Stimulated activated CD4-positive, alpha-beta T cell treated with anti-CD3 and anti-CD28 coated beads, Interleukin-15, amount 100 ng/mL, for 48 hours (primary cell): ENCODE measurements at places on chromosomes 1 and 21.

- DNase-seq: no peak
Observed at GRCh38 chr1:235342039-235342438, 13.7 kb downstream of the GGPS1 start.

- DNase-seq: no peak
Observed at GRCh38 chr1:62493656-62494055, 56.8 kb downstream of the USP1 start.

DNA sequence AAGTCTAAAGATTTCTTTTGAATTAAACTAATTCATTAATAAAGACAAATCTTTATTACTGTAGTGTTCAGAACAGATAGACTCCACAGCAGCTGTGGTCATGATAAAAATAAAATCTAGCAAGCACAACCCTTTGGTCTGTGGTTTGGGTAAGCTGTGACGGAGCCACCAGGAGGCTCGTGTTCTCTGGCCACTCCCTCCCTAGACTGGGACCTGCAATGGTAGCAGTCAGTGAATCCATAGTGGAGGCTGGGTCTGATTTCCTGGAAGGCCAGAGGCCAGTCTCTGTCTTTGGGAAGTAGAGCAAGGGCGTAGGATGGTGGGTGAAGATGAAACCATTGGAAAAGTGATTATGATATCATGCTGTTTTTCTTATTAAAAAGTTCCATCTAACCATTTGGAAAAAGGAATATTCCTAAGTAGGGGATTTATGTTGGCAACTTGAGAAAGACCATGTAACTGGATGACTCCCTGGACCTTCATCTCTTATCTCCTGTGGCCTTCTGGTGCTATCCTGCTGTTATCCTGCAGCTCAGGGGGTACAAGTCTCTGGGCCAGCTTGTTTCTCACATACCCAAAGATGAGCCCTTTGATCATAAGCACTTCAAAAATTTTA, 39.0 kb downstream of the TENT5C start:
- DNase-seq: no peak

- no peak for DNase-seq
Observed at GRCh38 chr1:37501661-37502060, 12.9 kb downstream of the MEAF6 start.

DNA sequence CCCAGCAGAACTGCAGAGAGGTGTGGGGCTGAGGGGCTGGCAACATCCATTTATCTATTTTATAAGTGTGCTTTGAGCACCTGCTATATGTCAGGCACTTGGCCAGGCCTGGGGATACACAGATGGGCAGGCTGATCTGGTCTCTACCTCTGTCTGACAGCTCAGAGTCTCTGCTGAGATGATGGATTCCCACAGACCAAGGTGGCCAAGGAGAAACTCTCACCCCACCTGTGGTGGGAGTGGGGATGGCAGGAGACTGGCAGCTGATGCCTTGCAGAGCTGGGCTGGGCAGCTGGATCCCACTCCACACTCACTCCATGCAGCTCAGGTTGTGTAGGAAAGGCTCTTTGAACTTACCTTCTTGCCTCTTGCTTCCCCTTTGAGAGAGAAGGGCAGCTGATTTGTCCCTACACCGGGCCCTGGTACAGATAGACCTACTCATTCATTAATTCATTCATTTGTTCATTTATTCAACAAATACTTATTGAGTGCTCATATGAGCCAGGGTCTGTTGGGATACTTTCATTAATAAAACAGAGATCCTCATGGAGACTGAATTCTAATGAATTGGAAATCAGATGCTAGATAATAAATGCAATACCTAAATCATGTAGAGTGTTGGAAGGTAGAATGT, 9.0 kb downstream of the ADORA1 start:
- DNase-seq: no peak

DNA sequence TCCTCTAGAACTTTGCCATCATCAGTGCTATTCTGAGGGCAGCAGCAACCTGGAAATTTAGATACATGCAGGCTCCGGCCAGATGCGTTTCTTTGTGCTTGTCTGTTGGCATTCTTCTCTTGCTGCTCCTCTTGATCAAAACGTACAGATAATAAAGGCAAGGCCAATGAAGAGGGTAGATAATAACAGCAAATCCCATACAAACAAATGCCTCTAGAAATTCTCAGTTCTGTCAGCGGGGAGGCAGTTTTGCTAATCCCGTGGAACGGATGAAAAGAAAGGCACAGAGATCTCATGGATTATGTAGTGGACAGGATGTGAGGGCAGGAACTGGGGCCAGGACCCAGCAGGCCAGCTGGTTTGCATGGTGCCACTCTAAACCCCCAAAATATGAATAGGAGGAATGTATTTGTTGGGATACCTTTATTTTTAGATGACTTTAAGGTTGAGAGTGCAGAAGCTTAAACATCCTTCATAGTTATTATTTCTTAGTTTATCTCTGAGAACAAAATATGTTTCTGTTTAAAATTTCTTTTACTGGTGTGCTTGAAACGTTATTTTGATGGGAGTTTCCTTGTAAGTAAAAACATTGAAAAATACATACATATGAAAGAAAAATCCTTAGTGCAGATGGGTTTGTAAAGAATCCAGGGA, 1.5 kb downstream of the ITSN1 start:
- DNase-seq: no peak

DNA sequence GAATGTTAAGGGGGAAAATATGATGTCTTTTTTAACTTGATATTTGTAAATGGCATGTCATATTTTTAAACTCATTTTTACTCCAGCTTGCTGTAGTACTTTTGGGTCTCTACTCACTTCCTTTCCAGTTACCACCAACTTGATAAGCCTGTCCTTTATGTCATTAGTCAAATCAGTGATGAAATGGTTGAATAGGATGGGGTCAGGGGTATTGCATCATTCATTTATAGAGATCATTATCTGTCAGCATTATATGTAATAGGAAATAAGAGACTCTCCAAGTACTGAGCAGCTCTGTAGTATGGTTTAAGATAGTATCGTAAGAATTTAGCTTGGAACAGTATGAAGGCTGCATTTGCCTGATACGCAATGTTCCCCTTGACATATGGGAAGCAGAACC, 227.3 kb downstream of the BRINP3 start:
- no peak for DNase-seq

DNA sequence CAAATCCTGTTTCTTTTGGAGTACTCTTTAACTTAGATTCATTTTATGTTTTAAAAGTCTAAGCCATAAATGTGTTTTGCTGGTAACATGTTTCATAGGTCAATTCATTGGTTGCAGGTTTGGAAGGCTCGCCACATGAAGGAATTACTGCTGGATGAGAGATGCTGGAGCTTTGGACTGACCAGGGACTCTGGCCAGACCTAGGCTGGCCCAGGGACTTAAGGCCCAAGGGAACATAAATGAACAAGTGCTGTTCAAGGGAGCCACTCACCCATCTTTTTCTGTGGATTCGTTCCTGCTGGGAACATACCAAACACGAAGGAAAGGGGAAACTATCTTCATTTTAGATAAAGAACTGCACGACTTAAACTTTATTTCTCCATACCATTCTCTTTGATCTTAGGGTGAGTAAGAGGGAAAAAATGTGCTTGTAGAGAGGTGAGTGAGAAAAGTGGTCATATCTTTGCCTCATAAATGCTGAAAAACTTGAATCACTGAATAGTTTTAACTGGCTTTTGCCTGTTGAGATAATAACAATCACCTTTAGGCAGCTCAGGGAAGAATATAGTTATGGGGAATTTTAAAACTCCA, 15.3 kb upstream of the SHCBP1L start:
- no peak for DNase-seq

DNA sequence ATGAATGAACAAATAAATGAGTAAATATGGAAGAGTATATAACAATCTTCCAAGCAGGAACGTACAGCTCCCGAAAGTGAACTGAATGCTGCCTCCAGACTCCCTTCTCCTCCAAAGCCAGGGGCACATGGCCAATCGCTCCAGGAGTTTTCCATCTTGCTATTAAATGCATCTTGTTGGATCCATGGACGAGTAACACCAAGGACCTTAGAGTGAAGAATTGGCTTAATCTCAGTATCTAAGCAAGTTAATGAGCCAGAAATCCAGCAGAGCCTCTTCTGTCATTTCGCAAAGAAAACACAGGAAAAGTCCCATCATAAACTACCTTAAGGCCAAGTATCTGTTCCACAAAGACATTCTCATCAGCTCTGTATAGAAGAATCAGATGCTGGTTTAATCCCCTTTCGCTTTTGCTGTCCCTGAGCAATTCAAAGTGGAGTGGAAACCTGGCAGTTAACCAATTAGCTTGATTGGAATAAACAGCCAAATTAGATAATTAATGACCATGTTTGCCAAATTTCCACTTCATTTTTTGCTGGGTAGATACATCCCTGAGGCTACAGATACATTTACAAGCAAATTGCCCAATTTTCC, 116.0 kb downstream of the MIS18A start:
- DNase-seq: no peak

GRCh38 chr21:45069085-45069484, 5.3 kb upstream of the ADARB1 start:
- DNase-seq: no peak

DNA sequence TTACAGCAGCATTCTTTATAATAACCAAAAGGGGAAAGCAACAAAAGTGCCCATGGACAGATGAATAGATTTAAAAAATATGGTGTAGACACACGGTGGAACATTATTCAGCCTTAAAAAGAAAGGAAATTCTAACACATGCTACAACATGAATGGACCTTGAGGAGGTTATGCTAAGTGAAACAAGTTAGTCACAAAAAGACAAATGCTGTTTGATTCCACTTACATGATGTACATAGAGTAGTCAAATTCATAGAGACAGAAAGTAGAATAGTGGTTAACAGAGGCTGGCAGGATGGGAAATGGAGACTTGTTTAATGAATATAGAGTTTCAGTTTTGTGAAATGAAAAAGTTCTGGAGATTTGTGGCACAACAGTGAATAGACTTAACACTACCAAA, 151.4 kb downstream of the CYYR1 start:
- DNase-seq: no peak

GRCh38 chr1:246875041-246876026, 56.4 kb downstream of the AHCTF1 start:
- DNase-seq: no peak

GRCh38 chr1:108848806-108849205, 8.1 kb downstream of the AKNAD1 start:
- no peak for DNase-seq

DNA sequence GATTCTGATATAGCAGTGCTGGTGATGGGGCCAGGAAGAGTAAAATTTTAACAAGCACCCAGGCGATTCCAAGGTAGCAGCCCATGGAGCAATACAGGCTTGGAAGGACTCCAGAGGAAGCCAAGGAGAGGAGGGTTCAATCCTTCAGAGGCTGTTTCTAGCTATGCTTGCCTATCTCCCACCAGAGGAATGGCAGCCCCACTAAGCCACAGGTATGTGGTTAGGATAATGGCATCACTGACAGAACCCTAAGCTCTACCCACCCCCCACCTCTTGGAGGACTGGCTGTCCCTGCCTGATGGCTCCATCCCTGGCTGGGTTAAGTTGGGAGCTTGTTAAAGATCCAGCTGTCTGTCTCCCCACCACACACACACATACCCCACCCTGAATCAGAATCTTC, 19.3 kb upstream of the PTAFR start:
- no peak for DNase-seq

- no peak for DNase-seq
Observed at GRCh38 chr1:166391279-166392066, 224.7 kb upstream of the FAM78B start.

GRCh38 chr21:40152476-40152875, 285.2 kb downstream of the PCP4 start:
- DNase-seq: no peak

GRCh38 chr1:153339802-153340201, 8.8 kb downstream of the PGLYRP4 start:
- DNase-seq: no peak

DNA sequence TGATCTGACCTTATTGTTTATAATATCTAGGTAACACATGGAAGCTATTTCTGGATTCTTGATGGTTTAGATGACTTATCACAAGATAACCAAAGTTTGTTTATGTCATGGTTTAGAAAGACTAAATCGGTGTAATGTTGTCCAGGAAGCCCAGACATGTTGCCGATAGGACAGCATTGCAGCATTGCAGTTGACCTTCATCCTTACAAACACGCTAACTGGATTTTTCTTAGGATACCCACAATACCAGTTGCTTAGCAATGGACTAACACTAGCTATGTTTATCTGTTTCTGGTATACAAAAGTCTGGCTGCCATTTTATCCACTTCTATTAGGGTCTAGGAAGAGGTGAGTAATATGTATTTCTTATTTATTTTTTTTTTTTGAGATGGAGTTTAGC, 11.7 kb upstream of the DPH5 start:
- no peak for DNase-seq

DNA sequence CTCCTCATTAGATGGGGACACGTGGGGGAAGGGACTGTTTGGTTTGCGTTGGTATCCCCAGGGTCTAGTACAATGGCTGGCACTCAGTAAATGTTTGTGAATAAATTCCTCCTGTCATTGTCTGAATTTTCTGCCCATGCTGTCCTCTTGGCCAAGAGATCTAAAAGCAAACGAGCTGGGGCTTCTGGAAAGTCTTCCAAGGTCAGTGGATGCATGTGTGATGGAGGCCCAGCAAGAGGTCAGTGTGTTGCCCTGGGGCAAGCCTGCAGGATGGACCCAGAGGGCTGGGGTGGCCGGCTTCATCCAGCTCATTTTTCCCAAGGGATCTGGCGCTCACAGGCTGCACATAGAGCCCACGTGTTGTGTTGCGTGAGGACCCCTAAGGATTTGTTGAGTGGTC, 30.0 kb upstream of the JUN start:
- DNase-seq: no peak

DNA sequence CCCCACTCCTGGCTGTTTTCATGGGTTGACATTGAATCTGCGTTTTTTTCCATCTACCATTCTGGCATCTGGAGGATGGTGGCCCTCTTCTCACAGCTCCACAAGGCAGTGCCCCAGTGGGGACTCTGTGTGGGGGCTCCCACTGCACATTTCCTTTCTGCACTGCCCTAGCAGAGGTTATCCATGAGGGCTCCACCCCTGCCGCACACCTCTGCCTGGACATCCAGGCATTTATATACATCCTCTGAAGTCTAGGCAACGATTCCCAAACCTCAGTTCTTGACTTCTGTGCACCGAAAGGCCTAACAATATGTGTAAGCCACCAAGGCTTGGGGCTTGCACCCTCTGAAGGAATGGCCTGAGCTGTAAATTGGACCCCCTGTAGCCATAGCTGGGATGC, 147.9 kb upstream of the FMN2 start:
- no peak for DNase-seq

GRCh38 chr1:92931691-92932090, 29.6 kb downstream of the DIPK1A start:
- no peak for DNase-seq

DNA sequence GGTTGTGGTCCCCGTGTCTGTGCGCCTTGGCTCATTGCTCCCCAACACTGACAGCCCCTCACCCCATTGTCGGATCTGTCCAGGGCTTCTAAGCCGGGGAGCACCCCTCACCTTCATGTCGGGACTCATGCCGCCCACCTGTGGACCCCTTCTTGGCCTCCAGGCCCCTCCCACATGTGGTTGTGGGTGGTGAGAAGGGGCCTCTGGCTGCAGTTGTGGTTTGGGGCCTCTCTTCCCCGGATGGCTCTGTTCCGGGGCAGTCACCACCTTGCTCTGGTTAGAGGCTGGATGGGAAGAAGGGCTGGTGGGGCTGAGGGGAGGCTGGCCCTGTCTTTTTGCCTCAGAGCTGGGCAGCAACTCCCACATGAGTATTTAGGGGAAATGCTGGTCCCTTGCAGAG, 158.6 kb upstream of the C1orf174 start:
- no peak for DNase-seq

GRCh38 chr1:20787840-20788795, 1.0 kb upstream of the HP1BP3 start:
- no peak for DNase-seq

- no peak for DNase-seq
Observed at GRCh38 chr1:183607322-183607980, 17.2 kb upstream of the NCF2 start.

- DNase-seq: no peak
Observed at GRCh38 chr1:233491953-233492620, 121.8 kb upstream of the KCNK1 start.
